ENCODE measurements at places on chromosomes 3 and 15.

DNA sequence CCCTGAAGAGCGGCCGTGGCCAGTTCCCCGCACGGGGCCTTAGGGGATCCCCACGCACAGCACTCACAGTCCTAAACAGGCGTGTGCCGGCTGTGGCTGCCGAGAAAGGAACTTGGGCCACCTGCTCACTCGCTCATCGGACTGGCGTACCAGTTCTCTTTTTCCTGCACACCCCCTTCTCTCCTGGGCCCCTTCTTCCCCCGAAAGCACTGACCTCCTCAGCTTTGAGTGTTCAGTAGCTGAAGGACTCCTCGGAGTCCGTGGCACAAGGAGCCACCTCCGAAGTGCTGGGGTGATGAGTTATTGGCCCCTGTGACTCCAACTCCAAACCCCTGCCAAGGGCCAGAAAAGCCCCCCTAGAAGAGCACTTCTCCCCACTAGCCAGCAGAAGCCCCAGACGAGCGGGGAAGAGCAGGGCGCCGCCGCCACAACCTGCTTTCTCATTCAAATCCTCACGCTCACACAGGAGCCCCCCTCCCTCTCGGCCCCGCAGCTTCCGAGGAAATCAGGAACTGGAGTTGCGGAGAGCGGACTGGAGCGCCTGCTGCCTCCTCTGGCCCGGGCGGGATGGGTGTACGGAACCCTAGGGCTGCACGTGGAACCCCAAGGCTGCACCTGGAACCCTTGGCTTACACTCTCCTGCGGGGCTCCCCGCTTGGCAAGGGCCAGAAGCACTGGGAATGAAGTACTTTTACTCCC lies at the start of gene PLCH1:
PLCH1 (minus strand) TSS at position 446 of the 699 bp plus-strand sequence. CDS start 40,847 bp downstream, outside the sequence.
- no peak for DNase-seq

- DNase-seq, result no peak
Measured at GRCh38 chr3:124116906-124117305, 125.0 kb upstream of the ROPN1 start.

DNA sequence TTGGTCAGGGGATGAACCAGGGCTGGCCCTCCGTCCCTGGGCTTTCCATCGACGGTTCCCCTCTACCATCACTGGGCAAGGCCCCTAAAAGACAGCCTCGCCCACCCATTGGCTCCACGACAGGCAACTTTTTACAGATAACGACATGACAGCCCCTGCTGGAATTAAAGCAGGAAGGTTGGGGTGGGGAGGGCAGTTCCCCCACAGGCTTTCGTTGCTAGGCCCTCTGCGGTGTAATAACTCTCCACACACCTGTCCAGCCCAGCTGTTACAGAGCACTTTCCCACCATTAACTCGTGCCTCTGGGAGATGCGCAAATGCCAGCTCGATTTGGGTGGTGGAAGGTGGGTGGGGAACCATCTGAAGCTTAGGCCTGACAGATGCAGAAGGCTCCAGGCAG lies 264.2 kb upstream of the TLE3 start:
- DNase-seq, result no peak

DNA sequence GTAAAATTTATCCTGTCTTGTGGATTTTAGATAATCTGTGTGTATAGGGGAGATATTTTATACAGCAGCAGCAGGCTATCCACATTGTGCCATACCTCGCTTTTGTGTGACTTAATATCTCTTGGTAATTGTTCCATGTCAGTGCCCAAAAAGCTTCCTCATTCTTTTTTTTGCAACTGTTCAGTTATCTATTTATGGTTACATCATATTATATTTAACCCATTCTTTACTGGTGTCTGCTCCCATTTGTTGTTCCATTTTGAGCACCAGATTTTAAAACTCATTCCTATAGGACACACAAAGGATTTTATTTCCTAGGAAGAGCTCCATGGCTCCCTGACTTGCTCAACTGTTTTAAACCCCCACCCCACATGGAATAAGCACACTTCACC lies 86.3 kb upstream of the RASGRP1 start:
- no peak for DNase-seq

DNA sequence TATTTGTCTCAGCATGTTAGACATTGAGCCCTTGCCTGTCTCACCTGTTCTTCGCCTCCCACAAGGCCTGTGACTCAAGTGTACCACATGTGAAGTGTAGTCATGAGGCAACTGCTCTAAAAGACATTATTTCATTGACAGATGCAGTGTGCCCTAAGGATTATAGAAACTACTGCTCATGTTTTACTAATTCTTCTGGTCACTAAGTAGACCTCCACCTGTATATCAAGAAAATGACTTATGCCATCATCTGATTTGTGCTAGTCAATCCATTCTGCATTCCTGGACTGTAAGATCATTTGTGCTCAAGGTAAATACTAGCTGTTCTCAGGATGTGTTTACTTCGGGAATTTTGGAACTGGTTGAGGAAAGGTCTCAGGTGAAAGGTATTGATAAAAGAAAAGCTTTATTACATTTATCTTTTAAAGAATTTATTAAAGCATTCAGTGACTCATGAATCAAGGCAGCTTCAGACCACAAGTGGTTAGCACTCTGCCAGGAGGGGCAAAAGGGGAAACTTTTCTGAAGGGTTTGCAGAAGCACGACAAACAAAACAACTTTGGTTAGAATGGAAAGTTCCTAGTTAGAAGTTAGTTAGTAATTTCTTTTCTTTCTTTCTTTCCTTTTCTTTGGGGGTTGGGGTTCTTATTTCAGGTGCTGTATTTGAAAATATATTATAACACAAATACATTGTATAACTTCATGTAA lies 465.3 kb upstream of the CBLB start:
- no peak for DNase-seq

- DNase-seq, result no peak
Measured at GRCh38 chr3:1843111-1843510, 255.6 kb upstream of the CNTN4 start.

All from stimulated activated CD8-positive, alpha-beta memory T cell treated with anti-CD3 and anti-CD28 coated beads, Interleukin-7, amount 100 ng/mL, for 1 hour (primary cell).